Nucleus accumbens (tissue), 56 donors: ENCODE measurements at places on chromosomes 5 and 9.

GRCh38 chr9:134535171-134535570 lies 106.4 kb upstream of the COL5A1 start:
- no peak for DNase-seq

DNA sequence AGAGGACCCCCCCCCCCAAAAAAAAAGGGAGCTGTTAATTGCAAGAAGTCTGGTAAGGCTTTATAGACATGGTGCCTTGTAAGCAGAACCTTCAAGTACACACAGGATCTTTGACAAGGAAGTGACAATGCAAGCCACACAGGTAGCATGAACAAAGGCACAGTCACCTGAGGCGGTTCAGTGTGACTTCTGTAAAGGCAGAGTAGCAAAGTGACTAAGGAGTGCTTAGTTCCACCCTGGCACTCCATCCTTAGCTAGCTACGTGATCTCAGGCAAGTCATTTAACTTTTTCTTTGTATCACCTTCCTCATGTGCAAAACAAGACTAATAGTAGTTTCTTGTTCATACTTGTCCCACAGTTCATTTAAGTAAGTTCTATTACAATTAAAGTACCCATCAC lies 282.0 kb downstream of the PRELID2 start:
- no peak for DNase-seq

- no peak for DNase-seq
Measured at GRCh38 chr5:42089705-42090104, 164.6 kb downstream of the FBXO4 start.

DNA sequence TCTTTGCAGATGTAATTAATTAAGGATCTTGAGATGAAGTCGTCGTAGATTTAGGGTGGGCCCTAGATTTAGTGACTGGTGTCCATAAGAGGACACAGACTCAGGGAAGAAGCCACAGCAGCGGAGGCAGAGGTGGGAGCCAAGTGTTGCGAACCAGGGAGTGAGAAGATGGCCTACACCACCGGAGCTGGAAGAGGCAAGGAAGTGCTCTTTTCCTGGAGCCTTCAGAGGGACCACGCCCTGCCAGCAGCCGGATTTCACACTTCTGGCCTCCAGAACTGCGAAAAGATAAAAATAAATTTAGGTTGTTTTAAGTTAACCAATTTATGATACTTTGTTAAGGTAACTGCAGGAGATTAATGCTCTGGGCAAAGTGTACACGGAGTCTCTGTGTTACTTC lies 30.7 kb downstream of the EHMT1 start:
- no peak for DNase-seq

DNA sequence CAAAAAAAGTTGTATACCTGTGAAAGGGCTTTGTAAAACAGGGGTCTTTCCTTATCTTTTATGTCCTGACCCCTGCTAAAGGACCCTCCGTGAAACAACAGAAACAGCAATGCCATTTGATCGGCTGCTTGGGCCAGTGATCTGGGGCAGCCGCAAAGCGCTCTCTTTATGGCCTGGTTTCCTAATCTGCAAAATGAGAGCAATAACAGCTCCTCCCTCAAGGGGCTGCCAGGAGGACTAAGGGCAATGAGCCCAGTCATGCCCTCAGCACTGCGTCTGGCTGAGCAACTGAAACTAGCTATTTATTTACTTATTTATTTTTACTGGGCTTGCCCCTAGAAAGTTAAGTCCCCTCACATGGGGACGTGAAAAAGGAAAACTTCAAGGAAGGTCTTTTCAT lies 18.3 kb downstream of the CMBL start:
- no peak for DNase-seq

- no peak for DNase-seq
Measured at GRCh38 chr9:130523921-130524320, 55.5 kb upstream of the FUBP3 start.

- no peak for DNase-seq
Measured at GRCh38 chr9:93043122-93043521, 15.4 kb upstream of the SUSD3 start.

GRCh38 chr5:38263983-38264382 lies 5.6 kb downstream of the EGFLAM start:
- no peak for DNase-seq

GRCh38 chr5:139458580-139459407 lies 3.7 kb downstream of the ECSCR start:
- no peak for DNase-seq

GRCh38 chr5:16889203-16889971 lies 46.7 kb downstream of the MYO10 start:
- DNase-seq, result no peak

DNA sequence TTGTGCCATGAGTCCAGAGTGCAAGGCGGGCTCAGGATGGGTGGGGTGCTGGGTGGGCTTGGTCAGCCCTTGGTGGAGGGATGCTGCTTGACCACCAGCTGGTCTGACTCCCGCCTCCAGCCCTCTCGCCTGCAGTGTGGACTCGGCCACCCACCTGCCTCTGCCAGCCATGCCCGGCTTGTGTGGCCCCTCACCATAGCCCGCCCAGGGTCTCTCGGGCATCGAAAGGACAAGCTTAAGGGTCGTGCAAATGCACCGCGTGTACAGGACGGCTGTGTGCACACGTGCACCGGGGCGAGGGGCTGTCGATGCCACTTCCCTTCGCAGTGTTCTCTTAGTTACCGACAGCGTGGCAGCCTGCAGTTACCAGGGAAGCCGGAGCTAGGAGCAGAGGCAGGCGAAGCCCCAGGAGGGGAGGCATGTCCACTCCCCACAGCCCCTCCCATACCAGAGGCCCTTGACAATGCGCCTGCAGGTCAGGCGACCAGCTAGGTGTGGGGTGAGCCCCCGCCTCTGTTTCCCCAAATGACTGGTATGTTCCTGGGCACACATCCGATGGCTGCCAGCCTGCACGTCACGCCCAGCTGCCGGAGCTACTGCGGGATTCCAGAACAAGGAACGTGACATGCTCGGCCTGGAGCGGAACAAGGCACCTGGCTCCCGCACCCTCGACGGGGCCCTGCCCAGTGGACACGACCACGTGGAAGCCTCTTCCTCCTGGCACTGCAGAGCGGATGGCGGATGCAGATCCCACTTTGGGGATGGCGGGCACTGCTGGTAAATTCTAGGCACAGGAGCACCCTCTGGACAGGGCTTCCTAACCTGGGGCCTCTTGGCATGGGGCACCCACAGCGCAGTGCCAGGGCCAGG lies 7.8 kb downstream of the LCN9 start:
- no peak for DNase-seq

DNA sequence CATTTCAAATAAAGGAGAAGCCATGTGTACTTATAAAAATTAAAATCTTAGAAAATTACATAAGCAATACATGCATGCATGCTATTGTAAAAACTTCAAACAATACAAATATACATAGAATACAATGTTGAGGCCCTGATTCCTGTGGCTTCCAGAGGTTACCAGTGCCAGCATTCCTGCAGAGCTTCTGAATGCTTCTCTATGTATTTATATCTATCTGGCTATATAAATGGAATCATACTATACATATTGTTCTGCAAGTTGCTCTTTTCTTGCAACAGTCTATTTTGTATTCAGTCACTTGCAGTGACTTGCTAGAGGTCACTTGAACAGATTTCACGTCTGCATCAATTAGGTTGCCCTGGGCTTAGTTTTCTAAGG lies 3.2 kb upstream of the IL12B start:
- DNase-seq, result no peak

DNA sequence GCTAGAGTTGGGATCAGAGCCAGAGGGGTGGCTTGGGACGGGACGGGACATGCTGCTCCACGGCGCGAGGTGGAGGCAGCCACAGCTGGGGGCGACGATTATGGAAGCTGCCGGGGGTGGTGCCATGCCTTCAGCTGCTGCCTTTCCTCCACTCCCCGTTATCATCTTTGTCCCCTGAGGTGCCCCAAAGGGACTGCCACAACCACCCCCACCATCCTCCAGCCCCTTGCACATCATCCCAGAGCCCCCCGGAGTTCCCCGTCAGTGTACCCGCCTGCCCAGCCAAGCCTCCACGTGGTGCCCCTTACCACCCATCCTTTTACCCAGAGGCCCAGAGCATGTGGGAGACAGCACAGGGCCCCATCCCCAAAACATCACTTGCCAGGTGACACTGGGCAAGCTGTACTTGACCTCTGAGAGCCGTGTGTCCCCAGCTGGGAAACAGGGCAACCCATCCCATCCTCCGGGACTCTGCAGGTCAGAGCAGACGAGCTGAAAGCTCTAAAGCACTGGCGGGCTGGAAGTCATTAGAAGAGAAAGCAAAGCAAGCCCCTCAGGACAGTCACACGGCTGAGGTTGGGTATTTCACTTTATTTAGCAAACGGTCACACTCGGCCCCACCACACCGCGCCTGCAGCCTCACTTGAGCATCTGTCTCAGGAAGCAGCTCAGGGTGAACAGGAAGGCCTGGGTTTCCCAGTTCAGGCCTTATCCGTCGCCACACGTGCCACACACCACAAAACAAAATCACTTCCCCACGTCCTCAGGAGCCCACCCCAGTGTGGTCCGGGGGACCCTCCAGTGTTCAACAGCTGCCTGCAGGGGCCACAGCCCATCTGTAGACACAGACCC lies 19.5 kb upstream of the MXD3 start:
- no peak for DNase-seq

GRCh38 chr5:172150514-172151425 lies 37.3 kb downstream of the STK10 start:
- DNase-seq, result peak; percentile 13

- DNase-seq, result no peak
Measured at GRCh38 chr9:35863583-35863982, 6.6 kb downstream of the OR13J1 start.

GRCh38 chr9:113361304-113362018 lies 12.1 kb downstream of the BSPRY start:
- DNase-seq, result no peak

DNA sequence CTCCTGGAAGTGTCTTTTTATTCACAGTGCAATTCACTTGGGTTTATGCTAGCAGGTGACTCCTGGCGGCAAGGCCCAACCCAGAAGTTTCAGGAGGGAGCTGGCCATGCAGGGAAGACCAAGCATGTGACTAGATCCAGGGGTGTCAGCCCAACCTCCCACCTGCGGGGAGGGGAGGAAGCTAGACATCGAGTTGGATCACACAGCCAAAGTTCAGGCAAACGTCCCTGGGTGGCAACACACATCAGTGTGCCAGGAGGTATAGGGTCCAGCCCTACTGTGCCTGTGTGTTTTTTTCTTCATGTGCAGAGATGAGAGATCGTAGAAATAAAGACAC lies 25.3 kb downstream of the PNPLA7 start:
- no peak for DNase-seq

- DNase-seq, result no peak
Measured at GRCh38 chr5:99122976-99123375, 194.2 kb upstream of the CHD1 start.

DNA sequence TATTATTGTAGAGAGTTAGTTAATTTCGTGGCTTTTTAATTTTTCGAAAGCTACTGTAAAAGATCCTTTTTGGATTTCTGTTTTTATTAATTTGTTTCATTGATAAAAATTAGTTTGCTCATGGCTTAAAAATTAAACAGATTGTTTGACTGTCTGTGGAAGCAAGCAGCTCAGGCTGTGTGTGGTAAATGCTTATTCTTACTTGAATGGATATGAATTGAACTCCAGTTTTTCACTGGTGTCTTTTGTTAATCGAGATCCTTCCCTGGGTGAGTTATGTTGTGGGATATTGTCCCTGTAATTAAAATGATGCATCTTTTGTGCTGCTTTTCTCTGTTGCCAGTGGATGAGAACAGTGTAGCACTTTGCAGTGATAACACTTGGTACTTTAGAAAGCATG lies 75.3 kb downstream of the PIK3R1 start:
- DNase-seq, result no peak

- no peak for DNase-seq
Measured at GRCh38 chr9:25964239-25964638, 286.0 kb upstream of the TUSC1 start.

DNA sequence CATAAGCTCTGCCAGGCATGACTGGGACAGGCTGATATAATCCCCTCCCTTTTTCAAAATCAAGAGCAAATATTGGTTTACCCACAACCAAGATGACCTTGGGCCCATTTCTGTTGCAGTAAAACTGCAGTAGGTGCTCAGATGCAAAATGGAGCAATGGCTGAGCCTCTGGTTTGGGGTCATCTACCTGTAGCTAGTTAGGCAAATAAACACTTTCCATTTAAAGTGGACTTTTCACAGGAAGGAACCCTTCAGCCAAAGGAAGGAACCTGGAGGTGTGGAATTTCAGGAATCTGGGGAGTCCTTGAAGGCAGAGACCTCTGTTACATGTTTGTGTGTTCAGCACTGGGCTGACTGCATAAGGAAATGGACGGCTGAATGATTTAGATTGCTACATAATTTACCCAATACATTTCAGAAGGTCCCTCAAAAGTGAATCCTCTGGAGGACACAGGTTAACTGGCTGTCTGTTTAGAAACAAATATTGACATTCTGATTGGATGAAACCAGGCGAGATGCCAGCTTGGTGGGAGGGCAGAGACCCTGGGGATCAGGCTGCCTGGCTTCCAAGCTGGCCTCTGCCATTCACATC lies 170.1 kb upstream of the ZNF618 start:
- no peak for DNase-seq

- DNase-seq, result no peak
Measured at GRCh38 chr9:136172412-136173079, 32.4 kb downstream of the LHX3 start.

- DNase-seq, result no peak
Measured at GRCh38 chr9:85007748-85008147, 338.2 kb downstream of the NTRK2 start.

DNA sequence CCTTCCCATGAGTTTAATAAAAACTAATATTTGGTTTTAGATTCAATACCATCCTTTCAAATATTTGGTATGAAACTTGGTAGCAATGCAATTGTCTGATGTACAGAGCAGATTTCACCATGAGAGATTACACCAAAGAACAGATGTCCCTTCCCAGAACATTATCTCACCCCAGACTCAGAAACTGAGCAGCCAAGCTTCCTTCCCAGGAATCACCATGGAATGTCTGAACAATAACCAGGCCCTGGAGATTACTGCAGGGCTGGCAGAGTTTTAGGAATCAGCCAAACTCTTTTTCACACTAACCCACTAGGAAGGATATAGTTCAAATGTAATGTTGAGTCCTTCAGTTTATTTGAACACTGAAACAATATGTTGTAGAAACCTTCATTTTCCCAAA lies 23.9 kb downstream of the CLTA start:
- no peak for DNase-seq

DNA sequence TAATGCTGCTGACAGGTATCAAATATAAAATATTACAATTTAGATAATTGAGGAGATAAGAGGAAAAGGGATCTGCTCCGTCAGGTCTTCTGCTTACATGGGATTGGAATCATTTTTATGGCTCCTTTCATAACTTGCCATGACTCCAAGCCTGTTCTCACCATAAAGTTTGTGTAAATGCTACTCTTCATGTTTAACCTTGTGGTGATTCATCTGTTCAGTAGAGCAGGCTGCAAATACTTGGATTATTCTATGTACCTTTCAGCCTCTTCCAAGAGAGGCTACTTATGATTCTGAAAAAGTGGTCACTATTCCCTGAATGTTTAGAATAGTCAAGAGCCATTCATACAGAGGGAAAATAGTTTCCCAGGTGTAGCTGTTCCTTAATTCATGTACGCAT lies 66.9 kb downstream of the SLC44A1 start:
- no peak for DNase-seq
